Stimulated activated naive CD4-positive, alpha-beta T cell (primary cell): ENCODE measurements at places on chromosomes 11 and 22.

GRCh38 chr11:65857500-65857852, 504 bp downstream of the CFL1 start:
- DNase-seq, result peak; percentile 68

GRCh38 chr11:64057890-64058289, 22.2 kb downstream of the FLRT1 start:
- DNase-seq, result no peak

DNA sequence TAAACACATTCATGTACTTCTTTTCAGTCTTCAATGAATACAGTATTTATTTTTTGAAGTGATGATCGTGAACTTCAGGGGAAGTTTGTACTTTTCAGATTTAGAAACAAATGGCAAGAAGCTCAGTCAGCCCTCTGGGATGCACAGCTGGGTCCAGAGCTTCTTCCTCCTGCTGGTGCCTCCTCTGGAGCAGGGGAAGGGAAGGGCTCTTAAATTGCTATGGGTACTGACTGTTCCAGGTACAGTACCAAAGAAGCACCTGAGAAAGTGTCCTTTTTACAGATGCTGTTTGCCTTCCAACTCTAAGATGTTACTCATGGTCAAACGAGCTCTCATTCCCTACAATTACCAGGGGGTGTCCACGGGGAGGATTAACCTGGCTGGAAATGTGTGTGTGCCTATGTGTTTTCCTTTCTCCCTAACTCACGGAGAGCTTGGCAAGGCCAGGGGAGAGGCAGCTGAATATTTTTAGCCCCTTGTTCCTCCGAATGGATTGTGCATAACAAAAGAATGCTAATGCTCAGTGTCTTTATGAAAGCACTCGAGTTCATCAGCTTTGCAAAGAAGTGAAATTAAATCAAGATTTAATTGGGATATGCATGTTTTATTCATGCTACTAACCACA, 313.7 kb upstream of the CADM1 start:
- DNase-seq, result no peak

DNA sequence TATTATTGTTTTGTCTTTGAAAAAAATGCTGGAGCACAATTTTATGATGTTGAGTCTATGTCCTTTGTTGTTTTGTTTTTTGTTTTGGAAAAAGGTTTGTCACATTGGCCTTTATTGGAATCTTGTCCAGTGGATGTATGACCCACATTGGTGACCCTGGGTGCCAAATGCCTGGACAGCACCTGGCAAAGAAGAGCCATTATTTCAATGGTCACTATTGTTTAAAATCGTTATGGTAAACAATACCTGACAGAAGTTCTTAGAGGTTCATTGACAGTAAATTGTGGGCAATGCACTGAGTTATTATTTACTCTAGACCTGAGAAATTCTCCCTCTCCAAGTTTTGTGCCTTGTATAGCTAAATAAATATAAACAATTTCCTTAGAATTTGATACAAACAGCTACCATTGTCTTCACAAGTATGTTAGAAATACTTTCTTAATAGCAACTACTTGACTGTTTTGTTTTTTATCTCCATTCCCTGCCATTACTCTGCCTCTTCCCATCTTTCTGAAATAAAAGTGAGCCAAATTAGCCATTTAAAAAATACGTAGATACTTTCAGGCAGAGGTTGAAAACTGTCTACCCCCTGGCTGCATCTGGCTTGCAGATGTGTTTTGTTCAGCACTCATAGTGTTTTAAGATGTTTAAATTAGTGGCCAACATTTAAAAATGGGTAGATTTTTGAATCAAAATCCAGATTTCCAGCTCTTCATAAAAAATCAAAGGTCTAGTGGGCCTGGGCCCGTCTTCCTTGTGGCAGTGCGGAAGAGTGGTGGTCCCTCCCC, 39.9 kb downstream of the BMAL1 start:
- DNase-seq, result no peak

GRCh38 chr22:19546680-19547079, 22.5 kb upstream of the CLDN5 start:
- DNase-seq, result no peak

DNA sequence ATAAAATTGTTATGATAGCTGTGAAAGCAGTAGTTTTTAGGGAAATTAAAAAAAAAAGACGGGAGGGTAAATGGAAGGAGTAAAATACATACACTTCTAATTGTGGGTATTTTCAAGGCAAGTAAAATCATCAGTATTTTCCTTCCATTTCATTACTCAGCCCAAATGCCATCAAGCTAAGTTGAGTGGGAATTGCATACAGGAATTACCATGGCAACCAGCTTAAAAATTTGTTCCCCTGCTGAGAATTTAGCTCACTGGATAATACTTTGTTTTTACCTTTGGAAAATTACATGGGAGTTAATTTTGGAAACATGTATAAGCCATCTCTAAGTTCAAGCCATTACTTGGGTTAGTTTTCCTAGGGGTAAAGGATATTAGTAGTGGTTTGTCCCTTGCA, 1873.4 kb downstream of the LRRC4C start:
- no peak for DNase-seq

DNA sequence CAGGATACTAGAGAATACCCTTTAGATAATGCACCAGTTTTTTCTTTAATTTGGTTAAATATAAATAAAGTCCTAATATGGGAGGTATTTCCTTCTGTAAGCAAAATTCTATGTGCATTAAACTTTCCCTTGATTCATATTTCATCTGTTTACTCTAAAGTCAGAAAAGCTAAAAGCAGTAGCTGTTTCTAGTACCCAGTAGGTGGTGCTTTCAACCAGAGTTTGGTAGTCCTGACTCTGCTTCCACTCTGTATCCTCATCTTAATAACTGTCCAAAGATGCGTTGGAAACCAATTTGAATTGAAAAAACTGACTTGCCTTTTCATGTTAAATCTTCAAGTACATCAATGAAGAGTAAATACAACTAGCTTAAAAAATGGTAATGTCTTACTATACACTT, 1065.2 kb downstream of the JRKL start:
- DNase-seq, result no peak

DNA sequence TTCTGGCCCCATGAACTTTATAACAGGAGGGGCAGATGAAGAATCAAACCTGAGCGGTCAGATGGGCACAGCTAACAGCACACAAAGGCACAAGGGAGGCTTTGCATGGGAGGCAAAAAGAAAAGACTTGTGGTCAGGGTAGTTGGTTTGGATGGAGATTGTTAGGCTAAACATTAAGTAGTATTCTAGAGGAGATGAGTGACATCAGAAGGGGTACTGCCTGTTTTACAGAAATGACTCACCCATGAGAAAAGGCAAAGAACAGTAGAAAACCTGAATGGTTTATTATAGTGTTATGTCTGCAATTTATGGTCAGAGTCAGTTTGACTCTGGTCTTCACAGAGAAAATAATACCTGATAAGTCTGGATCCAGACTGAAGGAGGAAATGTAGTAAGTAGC, 129.8 kb upstream of the KIRREL3 start:
- no peak for DNase-seq

- no peak for DNase-seq
Measured at GRCh38 chr11:101775033-101775432, 139.8 kb upstream of the CEP126 start.

DNA sequence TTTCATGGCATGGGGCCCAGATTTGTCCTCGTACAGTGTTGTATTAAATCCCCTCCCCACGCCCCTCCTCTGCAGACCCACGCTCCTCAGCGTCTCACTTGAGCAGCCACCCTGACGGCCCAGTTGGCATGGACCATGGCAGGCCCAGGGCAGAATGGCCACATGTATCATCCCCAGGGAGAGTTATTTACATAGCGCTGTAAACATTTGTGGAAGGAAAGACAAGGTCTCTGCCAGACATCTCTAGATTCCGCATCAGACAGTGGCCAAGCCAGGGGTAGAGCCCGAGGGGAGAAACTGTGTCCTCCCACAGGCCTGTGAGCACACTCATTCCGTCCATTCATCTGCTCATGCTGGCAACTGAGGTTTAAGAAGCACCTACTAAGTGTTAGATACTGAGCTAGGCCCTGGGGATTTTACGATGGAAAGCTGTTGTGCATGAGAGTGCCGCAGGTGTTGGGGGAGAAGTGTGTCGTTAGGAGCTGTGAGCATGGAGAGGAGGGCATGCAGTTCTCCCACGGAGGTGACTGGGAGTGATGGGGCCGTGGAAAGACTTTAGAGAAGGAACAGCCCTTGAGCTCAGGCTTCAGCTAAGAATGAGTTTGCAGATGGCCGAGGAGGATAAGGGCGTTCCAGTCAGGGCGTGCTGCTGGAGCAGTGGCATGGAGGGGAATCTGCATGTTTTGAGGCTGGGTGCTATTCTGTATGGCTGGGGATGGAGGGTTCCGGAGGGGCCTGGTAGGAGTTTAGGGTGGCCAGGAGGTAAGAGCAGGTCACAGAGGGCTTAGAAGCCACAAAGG, 94.9 kb downstream of the GRIK4 start:
- no peak for DNase-seq

DNA sequence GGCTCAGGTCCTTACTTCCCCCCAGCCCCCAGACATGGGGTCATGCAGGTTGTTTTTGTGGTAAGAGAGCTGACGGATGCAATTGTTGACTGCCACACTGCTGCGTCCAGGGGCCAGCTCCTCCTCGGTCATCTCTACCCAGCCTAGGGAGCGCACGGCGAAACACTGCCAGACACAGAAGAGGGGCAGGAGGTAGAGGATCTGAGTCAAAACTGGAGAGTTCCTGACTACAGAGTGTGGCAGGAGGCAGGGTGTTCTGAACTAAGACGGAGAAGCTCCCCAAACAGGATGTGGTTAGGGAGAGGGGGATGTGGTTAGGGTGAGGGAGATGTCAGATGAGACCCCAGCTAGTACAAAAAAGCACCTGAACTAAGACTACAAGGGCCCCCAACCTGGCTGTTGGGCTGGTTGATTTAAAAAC, 12.3 kb downstream of the SMPD1 start:
- DNase-seq, result peak; percentile 70

GRCh38 chr22:36201630-36202319, at the start of gene APOL4:
Gene APOL4 (minus strand): TSS chr22:36201809. CDS start chr22:36201734, 75 bp downstream.
- no peak for DNase-seq

GRCh38 chr22:36134182-36134581, 26.4 kb downstream of the APOL3 start:
- DNase-seq, result no peak

GRCh38 chr22:31627223-31627731, 34.7 kb downstream of the PISD start:
- no peak for DNase-seq

- DNase-seq, result no peak
Measured at GRCh38 chr11:62788991-62789390, 1.8 kb downstream of the TMEM179B start.

GRCh38 chr22:23714596-23715578, 24.1 kb downstream of the RGL4 start:
- no peak for DNase-seq

- DNase-seq, result no peak
Measured at GRCh38 chr22:38070250-38070921, 13.2 kb downstream of the PICK1 start.

DNA sequence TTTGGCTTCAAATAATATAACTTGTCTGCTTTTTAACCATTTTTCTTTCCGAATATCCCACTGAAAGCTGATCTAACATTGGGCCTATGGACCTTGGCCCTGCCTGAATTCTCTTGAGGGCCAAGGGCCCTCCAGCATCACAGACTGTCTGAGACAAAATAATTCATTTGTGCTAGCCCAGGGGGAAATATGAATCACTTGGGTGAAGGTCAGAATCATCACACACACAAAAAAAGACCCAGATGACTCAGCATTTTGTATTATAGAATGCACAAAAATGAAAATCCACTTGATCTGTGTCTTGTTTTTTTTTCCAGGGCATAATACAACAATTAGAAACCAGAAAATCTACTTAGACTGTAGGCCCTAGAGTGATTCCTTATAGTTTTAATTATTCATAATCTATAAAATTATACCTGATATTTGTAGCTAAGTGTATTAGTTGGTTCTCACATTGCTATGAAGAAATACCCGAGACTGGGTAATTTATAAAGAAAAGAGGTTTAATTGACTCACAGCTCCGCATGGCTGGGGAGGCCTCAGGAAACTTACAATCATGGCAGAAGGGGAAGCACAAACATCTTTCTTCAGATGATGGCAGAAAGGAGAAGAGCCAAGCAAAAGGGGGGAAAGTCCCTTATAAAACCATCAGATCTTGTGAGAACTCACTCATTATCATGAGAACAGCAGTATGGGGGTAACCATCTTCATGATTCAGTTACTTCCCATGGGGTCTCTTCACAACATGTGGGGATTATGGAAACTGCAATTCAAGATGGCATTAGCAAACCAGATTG, 15.6 kb upstream of the RDX start:
- DNase-seq, result no peak

DNA sequence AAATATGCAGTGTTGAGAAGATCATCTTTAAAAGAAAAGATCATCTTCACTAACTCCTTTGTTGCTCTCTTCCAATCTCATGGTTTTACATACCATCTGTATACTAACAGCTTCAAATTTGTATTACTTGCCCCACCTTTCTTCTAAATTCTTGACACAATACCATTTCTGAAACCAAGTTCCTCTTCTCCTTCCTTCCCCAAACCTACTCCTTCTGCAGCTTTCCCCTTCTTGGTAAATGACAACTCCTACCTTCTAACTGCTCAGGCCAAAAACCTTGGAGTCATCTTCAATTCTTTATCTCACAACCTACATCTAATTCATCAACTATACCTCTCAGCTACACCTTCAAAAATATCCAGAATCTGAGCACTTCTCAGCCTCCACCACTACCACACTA, 9.3 kb downstream of the PRCP start:
- no peak for DNase-seq

GRCh38 chr11:75031771-75032549, 43.2 kb downstream of the NEU3 start:
- DNase-seq, result peak; percentile 40

- peak; percentile 94 for DNase-seq
Measured at GRCh38 chr11:35045236-35045820, 93.6 kb upstream of the CD44 start.

- no peak for DNase-seq
Measured at GRCh38 chr11:19409307-19409706, 168.6 kb upstream of the E2F8 start.

- DNase-seq, result no peak
Measured at GRCh38 chr11:127873478-127873877, 713.9 kb downstream of the ETS1 start.

DNA sequence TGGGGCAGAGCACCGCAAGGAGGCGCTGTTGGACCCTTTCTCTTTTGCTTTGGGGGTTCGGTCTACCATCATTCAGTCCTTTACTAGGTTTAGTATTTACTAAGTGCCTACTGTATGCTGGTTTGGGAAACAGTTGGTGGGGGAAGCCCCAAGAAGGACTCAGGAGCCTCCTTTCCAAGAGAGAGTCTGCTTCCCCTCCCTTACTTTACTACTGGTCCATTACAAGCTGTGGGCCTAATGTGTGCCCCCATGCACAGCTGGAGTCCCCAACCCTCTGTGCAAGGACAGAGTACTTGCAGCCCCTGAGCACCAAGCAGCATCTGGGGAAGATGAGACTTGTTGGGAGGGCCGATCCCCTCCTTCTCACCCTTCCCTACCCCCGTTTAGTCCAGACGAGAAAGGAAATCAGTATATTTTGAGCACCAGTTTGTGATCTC, 876 bp upstream of the UBE2L6 start:
- DNase-seq, result no peak

GRCh38 chr11:69217276-69218105, 61.8 kb downstream of the SMIM38 start:
- no peak for DNase-seq
